ENCODE measurements at places on chromosomes 1 and 21.

DNA sequence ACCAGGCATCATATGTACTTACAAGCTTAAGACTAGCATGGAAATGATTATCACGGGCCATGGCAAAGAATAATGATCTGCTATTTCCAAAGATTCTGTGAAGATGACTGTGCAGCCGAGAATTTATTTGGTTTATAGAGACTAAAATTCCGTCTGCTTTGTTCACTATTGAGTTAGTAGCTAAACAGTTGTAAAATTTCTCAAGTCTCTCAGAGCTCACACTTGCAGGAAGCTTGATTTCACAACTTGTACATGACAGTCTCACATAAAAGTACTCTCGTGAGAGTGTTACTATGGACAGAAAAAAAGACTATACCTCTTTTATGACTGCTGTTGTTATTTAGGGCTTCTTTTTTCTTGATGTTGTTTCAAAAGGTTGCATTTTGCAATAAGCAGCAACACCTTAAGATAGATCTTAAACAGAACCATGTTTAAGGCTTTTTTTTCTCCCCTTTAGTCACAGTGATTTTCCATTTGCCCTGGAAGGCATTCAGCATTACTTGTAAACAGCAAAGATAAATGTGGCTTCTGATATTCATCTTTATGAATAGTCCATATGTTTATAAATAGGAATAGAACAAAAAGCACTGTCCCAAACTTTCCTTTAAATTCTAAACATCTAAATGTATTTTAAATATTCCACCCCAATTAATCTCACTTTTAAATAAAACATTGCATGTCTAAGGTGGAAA, 24.8 kb downstream of the ST6GALNAC5 start:
- no peak for DNase-seq

DNA sequence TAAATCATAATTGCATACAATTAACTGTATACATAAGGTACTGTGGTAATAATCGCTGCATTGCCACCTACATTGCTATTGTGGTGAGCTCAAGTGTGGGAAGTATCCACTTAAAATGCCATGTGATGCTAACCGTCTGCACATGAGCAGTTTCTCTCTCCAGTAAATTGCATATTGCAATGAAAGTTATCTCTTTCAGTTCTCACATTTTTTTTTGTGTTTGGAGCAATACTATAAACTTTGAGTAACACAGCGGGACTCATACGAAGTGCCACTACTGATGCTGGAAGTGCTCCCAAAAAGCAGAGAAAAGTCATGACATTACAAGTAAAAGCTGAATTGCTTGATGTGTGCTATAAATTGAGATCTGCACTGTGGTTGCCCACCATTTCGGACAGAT, 38.5 kb downstream of the DISC1 start:
- DNase-seq = no peak

GRCh38 chr21:40185208-40185607, 318.0 kb downstream of the PCP4 start:
- no peak for DNase-seq

DNA sequence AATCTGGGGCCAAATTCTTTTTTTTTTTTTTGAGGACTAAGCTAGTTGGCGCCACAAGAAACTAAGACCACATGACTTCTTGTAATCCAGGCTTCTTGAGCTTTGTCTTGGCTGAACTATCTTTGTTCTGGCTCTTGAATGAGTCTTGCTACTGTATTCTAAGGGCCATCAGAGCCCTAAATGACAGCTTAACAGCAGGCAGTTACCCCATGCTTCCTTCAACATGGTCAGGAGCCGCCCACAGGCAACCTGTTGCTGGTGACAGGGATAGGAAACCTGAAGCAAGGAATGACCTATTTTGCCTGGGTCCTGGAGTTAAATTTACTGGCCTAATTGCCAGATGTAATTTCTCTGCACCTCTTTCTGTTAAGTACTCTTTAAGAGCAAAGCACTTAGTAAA, 188.2 kb upstream of the PLXNA2 start:
- no peak for DNase-seq

DNA sequence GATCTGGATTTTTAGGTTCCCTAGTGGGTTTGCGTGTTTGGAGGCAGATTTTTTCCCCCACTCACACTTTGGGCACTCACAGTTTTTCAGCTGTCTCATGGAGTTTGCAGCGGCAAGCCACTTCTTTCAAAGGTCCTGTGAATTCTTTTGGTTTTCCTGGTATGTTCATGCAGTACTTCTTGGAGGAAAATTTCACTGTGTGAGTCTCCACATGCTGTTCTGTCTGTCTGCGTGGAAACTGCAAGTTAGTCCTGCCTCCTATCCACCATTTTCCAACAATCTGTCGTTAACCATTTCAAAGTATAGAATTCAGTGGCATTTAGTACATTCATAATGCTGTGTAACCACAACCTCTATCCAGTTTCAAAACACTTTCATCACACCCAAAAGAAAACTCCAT, 793 bp upstream of the FMO1 start:
- DNase-seq = no peak

DNA sequence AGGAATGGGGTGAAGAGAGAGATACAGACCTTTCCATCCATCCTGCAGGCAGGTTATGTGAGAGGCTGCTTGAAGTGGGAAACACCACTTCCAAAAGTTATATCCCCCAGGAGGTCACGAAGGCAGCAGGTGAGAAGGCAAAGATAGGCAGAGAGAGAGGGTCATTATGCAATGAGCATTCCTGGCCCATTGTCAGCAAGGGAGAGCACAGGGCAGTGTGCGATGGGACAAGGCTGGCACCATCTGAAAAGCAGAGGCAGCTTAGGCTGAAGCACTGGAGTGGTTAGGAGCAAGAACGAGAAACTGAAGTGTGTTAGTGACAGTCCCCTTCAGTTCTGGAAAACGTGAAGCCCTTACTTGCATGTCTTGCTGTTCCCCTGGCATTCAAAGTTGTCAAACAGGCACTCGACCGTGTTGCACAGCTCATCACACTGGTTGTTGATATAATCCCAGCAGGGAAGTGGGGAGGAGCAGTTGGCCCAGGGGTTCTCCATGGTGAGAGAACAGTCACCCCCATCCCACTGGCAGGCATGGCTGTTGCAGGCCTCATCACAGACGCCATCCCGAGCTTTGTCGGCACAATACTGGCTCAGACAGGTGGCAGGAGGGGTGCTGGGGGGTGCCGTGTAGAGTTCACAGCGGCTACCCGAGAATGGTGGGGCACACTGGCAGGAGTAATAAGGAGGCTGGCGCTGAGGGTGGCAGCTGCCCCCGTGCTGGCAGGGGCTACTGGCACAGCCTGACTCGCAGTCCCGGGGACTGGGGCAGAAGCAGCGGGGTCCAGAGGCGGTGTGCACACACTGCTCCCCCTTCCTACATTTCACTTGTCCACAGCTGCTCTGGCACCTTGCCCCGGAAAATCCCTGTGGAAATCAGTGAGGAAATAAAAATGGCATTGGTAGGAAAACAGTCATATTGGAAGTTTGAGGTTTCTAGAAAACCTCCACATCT, 28.9 kb upstream of the ADAM30 start:
- DNase-seq = no peak

DNA sequence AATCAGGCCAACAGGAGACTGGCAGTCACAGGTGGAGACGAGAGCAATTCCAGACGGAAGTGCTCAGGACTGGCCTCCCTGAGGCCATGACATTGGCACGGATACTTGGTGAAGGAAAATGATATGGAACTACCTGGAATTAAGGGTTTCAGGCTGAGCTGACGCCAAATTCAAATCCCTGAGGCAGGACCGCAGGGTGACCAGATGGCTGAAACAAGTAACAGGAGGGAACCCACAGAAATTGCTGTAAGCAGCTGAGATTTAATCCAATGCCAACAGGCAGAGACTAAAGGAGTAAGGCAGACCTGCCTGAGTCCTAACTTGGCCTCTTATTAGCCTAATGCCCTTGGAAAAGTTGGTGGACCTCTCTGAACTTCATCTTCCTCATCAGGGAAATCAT, 76.2 kb downstream of the ERG start:
- DNase-seq = no peak

GRCh38 chr1:179287946-179288345, 5.7 kb upstream of the SOAT1 start:
- no peak for DNase-seq

GRCh38 chr1:56837244-56837939, 17.2 kb upstream of the C8A start:
- no peak for DNase-seq

DNA sequence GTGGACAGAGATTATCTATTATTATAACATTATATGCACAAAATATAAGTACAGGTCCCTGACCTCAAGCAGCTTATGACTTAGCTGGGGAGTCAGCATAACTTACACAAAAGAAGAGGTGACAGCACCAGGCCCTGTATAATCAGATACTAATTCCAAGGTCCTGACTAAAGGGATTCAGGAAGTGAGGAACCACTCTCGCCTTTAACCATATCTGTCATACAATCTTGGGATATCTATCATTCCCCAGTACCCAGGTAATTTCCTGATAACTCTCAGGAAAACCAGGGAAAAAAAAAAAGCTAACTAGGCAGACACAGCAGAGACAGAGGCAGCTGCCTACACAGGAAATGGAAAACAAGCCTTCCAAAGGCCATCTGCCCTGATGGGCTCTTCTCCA, 78.5 kb upstream of the CAMK1G start:
- DNase-seq = no peak

DNA sequence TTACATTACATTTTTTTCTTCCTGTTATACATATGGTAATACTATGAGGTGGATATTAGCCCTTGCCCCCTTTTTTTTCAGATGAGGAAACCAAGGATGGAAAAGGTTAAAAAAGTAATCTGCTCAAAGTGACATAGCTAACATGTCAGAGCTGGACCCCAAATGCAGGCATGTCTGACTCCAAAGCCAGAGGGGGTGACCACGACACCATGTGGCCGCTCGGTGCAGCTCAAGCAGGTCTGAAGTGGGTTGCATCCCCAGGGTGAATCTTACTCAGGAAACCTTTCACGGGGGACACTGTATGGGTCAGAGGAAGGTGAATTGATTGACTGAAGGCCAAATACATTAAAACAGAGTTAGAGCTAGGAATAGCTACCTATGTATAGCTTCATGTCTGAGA, 34.8 kb downstream of the CD34 start:
- no peak for DNase-seq

GRCh38 chr1:209516771-209517680, 66.5 kb upstream of the CAMK1G start:
- no peak for DNase-seq

DNA sequence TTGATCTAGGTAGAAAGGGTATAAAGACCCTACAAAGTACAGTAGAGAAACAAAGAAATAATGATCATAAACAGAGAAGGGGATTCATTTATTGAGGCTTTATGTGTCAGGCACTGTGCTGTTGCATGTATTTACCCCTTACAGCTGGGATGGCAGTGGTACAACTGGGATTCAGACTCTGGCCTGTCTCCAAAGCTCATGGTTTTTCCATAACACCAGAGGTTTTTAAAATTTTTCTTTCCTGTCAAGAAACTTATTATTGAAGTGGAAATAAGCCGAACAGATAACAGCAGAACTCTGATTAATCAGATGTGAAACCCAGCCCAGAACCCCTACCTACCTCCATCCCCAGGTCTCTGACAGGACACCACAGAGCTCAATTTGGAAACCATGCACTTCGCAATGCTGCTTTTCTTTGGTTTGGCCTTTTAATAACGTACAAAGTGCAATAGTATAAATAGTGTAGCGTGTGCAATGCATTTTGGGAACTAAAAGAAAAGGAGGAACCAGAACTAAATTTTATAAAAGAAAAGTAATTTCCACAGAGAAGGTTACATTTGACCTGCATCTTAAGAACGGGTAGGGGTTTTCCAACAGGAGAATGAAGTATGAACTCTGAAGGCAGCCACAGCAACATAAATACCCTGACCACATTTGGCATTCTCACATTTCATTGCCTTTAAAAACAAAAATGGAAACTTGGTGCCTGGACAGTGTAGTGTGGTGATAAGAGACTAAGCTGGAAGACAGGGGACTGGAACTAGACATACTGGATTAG, 92.0 kb upstream of the S1PR1 start:
- no peak for DNase-seq

DNA sequence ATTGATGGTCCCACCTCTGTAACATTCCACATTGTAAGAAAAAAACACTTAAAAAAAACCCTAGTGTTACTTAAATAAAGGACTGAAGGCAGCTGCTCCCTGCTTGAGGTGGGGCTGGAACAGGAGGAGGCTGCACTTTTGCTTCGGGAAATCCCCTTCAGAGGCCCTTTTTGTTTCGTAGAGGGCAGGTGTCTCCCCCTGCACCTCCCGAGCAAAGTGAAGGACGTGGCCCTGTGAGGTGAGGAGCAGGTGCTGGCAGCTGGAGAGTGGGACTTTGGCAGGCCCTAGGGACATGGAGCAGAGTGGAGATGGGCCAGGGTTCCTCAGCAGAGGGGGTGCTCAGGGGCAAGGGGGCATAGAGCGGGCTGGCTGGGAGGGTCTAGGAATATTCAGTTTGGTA, 33.4 kb upstream of the WNT4 start:
- no peak for DNase-seq

- DNase-seq = peak; percentile 59
Measured at GRCh38 chr1:37486680-37487618, 12.6 kb downstream of the ZC3H12A start.

GRCh38 chr1:37400466-37401225, 73.7 kb upstream of the ZC3H12A start:
- no peak for DNase-seq

GRCh38 chr1:228799924-228800323, 64.6 kb downstream of the RHOU start:
- peak; percentile 69 for DNase-seq

DNA sequence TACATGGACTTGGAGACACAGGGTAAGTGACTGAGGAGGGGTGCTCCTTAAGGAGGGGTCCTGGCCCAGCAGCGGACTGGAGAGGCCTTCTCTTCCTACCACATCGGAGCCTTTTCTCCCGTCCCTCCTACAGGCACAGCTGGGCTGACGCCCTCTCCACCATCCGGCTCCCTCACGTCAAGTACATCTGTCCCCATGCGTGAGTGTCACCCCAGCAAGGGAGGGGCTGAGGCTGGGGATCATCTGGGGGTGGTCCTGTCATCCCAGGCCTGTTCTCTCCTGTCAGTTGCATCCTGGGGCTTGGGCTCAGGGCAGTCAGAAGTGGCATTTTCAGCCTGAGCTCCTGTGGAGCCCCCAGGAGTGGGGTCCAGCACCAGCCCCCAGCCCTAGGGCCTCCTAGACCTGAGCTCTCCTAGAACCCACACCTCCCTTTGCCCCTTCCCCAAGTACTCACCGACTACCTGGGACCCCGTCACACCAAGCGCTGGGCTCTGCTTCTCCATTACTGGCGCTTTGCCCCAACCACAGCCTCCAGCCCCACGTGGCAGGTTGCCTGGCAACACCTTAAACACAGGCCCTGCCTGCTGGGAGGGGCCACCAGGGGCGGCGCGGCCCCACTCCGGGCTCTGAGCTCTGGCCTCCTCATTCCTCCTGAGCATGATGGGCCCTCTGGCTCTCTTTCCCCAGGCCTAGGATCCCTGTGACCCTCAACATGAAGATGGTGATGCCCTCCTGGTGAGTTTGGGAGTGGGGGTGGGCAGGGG, 2.3 kb downstream of the LYPLA2 start:
- DNase-seq = no peak

DNA sequence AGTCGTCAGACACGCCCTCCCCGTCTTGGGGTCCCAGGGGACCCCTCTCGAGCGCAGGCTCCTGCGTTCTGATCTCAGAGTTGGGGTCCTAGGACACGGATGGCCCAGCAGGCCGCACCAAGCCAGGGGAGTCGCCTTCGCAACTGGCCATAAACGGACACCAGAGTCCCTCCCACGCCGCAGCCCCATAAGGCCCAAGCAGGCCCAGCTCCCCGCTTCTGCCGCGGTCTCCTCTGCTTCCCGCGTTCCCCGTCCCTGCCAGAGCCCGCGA, 633 bp downstream of the DMRTA2 start:
- no peak for DNase-seq

- no peak for DNase-seq
Measured at GRCh38 chr1:238272145-238272544, 381.4 kb upstream of the ZP4 start.
